NCI-H460 (cell line): ENCODE measurements at places on chromosomes 6 and 20. TPM values are rescaled to one million over a fixed set of nuclear protein-coding genes. Genes with fewer than 3 reads are reported as not detected.

DNA sequence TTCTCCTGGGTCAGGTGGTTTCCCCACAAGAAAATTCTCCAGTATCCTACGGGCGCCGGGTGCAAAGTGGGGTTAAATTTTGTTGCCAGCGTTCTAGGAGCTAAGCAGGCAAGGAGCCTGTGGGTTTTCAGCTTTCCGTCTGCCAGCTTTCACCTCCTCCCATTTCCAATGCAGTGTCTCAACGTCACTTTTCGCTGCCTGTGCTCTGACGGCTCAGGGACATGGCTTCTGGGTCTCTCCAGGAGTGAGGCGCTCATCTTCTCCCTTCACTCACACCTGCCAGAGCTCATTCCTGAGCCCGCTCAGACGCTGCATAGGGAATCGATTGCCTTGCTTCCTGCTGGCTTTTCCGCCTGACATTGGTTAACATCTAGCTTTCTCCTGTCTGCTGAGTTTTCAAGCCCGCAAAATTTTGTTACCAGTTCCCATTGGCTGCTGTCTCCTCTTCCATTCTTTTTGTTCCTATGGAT is 7.3 kb upstream of the NAA20 start:
- no peak for DNase-seq

- no peak for DNase-seq
Measured at GRCh38 chr6:122715725-122716124, 63.8 kb upstream of the FABP7 start.

- DNase-seq, result no peak
Measured at GRCh38 chr6:44304282-44305199, 8.6 kb downstream of the AARS2 start.

UNC5CL gene
- 0.10 TPM in 1 of 2 replicates, not detected in the other for total RNA-seq
